A549 (cell line): ENCODE measurements at places on chromosomes 3 and 15.

DNA sequence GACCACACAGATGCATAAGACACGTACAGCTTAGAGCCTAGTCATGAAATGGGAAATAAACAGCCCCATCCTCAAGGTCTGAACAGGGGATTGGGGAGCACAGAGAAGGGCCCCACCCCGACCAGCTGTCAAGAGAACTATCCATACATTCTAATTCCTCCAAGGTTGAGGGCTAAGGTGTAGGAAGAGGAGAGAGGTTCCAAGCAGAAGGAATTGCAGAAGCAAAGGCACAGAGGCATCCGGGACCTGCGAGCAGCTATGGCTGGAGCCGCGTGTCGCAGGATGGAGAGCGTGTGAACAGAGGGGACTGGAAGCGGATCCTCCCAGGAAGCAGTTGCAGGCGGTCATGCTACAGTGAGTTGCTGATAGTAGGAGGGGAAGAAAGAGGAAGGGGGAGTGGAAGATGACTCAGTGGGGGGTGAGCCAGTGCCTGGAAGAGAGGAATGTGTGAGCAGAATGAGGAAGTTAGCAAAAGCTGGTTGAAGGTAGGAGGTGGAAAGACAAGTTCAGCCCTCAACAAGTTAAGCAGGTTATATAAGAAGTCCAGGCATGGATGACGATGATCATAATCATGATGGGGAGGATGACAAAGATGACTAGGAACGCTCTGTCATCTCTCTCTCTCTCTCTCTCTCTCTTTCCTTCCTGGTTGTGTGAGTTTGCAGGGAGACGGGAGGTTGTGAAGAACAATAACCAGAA lies 89.7 kb downstream of the LIPC start:
- DNase-seq, result peak; percentile 66

DNA sequence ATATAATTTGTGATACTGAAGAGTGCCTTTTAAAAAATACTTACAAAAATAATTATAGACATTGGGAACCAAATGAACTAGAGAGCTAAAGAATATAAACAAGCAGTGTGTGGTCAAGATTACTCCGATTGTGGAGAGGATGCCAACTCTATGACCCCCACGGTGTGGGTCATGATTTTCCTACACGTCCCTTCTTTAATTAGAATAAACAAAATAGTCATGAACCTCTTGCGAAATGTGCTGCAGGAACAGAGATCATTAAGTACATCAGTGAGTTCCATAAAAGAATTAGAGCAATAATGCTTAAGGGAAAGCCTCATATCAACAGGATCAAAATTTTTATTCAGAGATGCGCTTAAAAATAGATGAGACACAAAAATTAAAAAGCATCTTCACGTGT lies 476.6 kb upstream of the ROBO1 start:
- DNase-seq, result no peak

DNA sequence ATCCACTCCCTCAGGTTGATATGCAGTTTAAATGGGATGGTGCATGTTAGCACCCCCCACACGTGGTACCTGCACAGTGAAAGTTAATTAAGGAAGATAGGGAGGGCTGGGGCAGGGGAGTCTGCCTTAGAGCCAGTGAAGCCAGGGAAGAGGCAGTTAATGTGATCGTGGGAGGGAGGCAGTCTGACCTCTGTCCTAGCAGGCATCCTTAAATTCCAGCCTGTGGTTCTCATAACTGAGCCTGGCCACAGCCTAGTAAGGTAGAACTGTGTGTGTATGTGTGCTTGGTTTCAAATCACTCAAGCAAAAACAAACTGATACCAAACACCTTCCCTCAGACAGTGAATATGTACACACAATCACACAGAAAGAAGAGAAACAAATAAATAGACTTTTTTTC lies 319.1 kb upstream of the TLE3 start:
- no peak for DNase-seq

DNA sequence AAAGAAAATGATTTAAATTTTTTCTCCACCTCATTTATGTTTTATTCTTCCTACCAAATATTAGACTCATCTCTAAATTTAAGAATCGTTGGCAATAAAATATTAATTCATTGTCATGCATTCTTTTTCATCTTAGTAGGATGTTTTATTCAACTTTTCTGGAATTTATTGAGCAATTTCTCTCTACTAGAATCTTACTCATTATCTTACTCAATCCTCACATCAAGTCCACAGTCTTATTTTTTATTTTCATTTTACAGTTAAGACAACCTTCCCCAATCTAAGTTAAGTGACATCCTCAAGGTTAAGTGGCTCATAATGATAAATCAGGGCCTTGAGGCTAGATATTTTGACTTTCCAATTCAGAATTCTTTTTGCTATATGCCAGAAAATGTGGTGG lies 15.9 kb upstream of the ALDH1A2 start:
- no peak for DNase-seq

- no peak for DNase-seq
Measured at GRCh38 chr15:70133296-70133695, 35.6 kb upstream of the TLE3 start.

DNA sequence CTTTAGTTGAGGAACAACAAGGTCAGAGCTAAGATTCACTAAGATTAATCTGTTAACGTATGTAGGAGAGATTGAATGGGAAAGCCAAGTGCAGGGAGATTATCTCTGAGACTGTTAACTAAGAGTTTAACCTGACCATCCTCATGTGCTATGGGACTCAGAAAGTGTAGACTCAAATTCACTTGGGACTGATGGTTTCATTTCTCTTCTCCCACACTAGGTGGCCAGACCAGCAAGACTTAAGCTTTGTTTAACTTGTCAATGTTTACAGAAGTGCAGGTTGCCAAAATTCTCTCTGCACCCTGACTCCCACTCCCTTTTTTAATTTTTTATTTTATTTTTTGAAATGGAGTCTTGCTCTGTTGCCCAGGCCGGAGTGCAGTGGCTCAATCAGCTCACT lies 6.3 kb upstream of the HEXA start:
- DNase-seq, result peak; percentile 55

DNA sequence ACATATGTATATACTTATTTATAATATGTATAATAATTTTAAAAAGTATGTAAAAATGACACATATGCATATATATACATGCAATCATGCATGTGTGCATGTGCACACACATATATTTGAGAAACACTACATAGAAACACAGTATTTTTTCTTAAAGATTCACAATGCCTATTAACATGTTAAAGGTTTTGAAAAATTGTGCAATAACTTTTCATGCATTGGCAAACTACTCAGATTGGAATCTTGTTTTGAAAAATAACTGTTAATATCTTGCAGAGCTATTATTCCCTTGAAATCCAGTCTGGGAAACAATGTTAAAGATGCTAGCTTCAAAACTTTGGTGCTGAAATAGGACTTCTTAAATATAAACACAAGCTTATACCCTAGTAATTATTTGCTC lies 256.2 kb upstream of the P2RY1 start:
- no peak for DNase-seq

DNA sequence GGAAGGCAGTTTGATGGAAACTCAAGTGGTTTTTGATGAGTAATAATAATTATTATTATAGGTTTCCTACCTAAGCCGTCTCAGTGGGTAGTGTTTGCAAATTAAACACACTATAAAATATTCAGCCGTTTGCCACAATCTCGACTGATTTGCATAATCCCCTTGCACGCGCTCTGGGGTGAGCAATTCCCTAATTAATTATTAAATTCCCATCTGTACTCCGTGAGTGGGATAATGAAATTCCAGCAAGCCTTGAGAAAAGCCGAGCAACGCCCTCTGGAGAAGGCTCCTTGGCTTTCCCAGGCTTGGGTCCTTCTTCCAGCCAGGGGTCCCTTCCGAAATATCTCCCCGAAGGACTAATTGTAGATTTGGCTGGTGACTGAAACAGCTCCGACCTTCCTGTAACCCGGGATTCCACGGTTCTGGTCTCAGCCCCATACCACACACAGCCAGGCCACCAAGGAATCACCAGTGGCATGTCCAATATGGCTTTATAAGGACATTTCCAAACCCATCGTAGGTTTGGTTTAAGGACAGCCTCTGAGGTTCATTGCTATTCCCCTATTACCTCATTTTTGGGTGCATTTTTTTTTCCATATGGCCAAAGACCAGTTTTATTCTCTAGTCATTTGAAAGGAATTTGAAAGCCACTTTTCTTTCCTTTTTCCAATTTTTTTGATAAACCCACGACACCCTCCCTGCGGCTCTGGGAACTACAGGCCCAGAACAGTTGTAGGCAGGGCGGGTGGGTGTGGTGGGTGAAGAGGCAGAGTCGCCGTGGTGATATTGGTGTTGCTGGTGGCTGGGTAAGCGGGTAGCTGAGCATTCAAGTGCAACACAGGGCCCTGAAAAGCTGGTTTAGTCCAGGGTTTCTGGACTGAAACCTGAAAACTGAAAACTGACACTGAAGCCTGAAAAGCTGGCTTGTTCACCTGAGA lies 33.2 kb upstream of the RGMA start:
- DNase-seq, result no peak

GRCh38 chr3:109057056-109057455 lies 60.9 kb downstream of the MORC1 start:
- DNase-seq, result no peak

GRCh38 chr15:72168131-72168807 lies 29.3 kb downstream of the GRAMD2A start:
- no peak for DNase-seq

GRCh38 chr3:37995652-37996641 lies 5.4 kb downstream of the VILL start:
- DNase-seq, result no peak
